ENCODE measurements at places on chromosomes 6 and 20.

- DNase-seq, result no peak
These were observed 258.8 kb downstream of the TMEM242 start for GRCh38 chr6:157064502-157064901.

DNA sequence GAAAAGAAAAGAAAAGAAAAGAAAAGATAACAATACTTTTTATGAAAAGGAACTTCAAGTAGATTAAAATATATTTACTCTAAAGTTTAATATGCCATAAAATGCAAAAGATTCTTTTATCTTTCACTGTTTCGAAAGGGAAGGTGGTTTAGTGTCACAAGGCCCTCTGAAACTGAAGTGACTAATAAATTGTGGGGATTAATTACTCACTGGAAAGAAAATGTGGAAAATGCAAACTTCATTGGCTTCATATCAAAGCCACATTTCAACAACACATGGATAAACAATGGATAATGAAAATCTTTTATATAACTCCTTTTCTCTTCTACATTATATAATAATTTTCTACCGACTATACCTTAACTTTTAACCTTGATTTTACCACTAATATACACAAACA is 320.5 kb upstream of the RSPO3 start:
- no peak for DNase-seq

DNA sequence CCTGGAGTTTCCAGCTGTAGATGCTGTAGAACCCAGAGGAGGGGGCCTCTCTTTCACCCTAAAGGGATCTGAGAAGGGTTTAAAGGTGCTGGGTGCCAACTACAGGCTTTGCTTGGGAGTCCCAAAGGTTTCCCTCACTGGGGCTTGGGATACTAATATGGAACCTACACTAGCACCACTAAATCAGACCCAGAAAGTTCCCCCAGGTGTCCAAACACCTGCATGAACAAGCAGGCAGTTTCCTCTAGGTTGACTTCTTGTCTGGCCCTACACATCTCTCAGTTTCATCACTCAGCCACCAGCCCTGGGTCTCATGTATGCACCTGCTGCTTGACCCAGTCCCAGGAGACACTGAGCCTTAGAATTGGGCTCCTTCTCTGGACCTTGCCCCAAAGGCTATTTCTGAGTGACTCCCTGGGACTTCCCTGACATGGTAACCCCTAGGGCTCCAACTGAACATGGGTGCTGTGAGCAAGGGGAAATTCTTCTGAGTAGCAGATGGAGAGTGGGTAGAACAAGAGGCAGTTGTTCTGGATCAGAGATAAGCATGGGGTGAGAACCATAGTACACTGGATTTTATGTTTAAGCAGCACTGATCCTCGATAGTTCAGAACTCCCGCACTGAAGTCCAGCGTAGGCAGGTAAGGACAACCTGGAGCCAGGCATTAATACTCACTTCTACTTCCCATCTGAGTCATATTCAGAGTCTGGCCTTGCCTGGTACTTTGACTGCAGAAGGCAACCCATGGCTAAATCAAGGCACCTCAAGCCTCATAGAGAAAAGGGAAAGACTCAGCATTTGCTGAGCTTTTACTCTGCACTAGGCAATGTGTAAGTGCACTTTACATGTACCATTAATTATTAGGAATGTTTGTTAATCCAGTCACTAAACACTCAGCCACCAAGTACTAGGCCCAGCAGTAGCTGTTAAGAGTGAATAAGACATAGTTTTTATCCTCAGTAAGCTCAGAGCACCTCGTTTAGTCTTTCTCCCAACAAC is 16.8 kb downstream of the BCL2L1 start:
- no peak for DNase-seq

GRCh38 chr20:19269737-19270340 is 57.4 kb downstream of the SLC24A3 start:
- no peak for DNase-seq

GRCh38 chr20:36541227-36541767 is at the start of gene MYL9:
MYL9 (plus strand) TSS chr20:36541519; CDS start chr20:36544885, 3,366 bp downstream.
- no peak for DNase-seq

All from activated naive CD4-positive, alpha-beta T cell (primary cell).